ENCODE measurements at places on chromosomes 2 and 18. TPM values are rescaled to one million over a fixed set of nuclear protein-coding genes. Genes with fewer than 3 reads are reported as not detected.

DNA sequence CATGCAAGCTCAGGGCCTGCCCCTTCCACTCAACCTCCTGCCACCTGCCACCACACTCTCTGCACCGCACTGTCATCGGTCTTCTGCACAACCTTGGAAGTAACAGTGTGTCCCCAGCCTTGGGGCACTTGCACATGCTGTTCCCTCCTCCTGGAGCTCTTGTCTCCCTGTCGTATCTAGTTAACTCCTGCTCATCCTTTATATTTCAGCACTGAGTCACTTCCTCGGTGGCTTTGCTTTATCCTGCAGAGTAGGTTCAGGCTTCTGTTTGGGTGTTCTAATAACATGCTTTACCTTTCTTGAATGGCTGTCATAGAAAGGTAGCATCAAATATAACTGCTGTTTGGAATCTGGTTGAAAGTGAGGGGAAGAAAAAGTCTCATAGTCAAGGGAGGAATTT is 25.3 kb downstream of the PAX8 start:
- no peak for DNase-seq

- DNase-seq = peak; percentile 67
These were observed 85.3 kb upstream of the EFEMP1 start for GRCh38 chr2:56008661-56009431.

- DNase-seq = no peak
These were observed 209.5 kb upstream of the SMAD7 start for GRCh38 chr18:49160079-49160930.

GRCh38 chr18:11516751-11517503 is 92.5 kb upstream of the SLC35G4 start:
- DNase-seq = no peak

LANCL1 gene
- 50.3 TPM for total RNA-seq

Data from Right ventricle myocardium superior (tissue), 1 donor.